Dermis blood vessel endothelial cell (primary cell): ENCODE measurements at places on chromosomes 3 and 15. TPM values are rescaled to one million over a fixed set of nuclear protein-coding genes. Genes with fewer than 3 reads are reported as not detected.

GRCh38 chr3:32383136-32383711, 8.4 kb upstream of the CMTM7 start:
- no peak for DNase-seq

DNA sequence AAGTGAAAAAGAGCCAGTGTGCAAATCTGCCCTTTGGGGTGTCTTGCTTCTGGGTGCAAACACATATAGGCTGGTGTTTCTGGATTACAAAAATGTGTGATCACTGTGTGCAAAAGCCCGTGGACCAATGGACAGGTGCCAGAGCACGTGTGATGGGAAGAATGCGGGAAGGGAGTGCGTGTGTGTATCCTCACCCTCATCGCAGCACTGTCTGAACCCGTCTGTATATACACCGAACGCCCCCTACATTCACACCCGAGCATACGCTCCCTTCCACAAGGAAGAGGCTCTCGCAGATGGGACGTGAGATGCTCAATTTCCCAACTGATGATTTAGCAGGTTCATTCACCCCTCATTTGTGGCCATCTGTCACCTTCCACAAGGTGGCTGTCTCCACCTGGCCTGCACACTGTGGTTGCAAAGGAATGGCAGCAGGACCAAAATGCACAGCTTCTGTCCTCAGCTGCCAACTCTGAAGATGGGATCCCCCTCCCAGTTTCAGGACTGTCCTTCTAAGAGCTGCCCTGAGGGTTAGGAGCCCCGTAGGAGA, 19.4 kb upstream of the SLC6A1 start:
- no peak for DNase-seq

- DNase-seq = no peak
Observed at GRCh38 chr3:38028621-38029361, 651 bp downstream of the PLCD1 start.

- DNase-seq = no peak
Observed at GRCh38 chr3:53803816-53804695, 42.2 kb downstream of the CHDH start.

EBLN2 gene
- 5.2 and 9.7 TPM in 2 replicates for total RNA-seq

DNA sequence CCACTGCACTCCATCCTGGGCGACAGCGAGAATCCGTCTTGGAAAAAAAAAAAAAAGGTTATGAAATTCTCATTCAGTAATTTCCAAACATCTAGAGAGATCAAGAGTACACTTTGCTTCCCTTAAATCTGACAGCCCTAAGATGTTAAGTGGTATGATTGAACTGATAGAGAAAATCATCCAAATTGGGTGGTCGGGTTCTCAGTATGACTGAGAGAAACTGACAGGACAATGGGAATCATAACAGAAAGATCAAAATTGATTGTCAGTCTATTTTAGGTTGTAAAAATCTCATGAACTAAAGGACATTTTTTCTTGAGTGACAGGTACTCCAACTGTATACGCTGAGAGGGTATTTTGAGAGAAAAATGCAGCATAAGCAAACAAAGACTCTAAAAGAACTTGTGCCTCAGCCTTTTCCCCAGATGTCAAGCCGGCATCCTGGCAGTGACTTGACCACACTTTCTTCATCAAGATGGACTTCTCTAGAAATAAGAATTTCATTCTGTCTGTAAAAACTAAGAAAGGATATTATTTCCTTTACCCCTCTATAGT, 65.8 kb downstream of the MYO5A start:
- DNase-seq = peak; percentile 5

THAP10 gene
- total RNA-seq = 2.0 and 2.3 TPM in 2 replicates

DNA sequence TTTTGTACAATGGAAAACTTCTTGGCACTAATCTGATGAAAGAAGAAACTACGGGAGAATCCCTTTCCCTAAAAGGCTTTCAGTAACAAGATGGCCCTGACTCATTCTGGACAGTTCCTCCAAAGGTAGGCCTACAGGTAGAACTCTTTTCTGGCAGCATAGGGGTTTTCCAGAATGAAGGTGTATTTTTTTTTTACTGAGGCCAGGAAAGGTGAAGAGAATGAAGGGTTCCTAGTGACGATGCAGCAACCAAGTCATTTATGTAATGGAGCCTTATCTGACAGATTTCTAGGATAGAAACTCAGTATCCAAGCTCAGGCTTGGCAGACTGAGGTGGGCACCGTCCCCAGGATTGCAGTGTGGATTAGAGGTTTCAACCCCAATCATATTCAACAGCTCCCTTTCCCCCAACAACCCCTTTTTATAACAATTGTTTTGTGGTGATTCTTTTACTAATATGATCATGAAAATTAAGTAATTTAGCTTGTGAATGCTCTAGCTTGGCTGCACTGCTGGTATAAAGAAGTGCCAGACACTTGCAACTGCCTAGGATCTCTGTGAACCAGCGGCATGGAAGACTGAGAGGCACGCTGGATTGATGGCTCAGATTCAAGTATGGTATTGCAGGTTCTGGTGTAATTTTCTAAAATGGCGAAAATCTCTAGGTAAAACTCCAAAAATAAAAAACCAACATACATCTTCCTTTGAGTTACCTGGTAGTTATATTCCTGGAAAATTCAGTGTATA, 8.7 kb upstream of the TRIM69 start:
- no peak for DNase-seq

DNA sequence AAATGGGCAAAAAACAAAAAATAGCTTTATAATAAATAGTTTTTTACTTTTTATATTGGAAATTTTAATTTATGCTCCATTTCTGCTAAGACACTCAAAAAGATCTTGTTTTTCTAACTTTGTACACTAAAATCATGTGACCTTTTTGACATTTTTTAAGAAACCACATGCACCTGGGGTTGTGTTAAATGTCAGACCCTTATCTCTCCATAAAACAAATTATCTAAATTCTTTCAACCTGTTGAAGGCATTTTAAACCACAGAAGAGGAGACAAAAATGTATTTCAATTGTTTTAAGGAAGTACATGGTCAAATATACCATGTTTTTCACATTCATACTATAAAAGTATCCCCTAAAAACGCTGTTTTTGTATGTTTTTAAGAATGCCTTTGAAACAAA, 29.2 kb downstream of the IFT80 start:
- no peak for DNase-seq

- no peak for DNase-seq
Observed at GRCh38 chr3:49484471-49484870, 14.4 kb downstream of the DAG1 start.

DNA sequence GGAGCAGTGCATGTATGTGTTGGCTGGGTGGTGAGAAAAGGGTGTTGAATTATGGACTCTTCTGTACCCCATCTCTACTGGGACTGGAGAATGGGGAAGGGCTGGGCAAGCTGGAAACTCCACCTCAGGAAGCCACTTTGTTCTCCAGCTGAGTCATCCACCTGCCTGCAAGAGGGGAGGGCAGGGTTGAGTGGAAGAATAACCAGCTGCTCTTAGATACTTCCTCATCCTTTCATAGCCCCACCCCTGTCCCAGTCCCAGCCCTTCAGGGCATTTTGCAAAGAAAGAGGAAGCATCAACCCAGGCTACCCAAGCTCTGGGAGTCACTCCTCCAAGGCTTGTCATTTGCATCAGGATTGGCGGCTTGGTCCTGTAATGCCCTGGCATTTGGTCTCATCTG, 33.1 kb downstream of the RAB11A start:
- DNase-seq = peak; percentile 68

- DNase-seq = peak; percentile 77
Observed at GRCh38 chr3:146577662-146578061, 27.5 kb downstream of the PLSCR5 start.

EPHA3 gene
- total RNA-seq = 0.14 TPM in 1 of 2 replicates, not detected in the other

DNA sequence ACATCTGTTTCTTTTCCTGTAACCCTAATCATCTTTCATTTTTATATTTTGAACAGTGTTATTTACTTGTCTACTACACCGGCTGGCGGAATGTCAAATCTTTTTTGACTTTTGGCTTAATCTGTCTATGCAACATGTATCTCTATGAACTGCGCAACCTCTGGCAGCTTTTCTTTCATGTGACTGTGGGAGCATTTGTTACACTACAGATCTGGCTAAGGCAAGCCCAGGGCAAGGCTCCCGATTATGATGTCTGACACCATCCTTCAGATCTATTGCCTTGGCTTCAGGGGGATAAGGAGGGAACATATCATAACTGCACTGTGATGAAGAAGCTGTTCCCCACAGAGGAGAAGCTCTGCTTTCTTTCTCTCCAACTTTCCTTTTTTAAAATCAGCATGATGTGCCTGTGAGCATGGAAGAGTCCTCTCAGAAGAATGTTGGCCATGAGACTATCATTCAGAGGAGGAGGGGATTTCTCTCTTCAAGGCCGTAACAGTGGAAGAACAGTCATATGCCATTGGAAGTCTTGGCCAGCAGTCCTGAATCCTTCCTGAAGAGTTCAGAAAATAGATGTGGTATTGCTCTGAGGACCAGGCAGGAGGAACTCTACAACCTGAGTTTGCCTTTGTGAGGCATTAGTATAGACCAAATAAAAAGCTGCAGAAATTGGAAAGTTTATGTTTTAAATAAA, 69.9 kb downstream of the SEC22A start:
- no peak for DNase-seq
